Karpas-422 (cell line): ENCODE measurements at places on chromosomes 4 and X. TPM values are rescaled to one million over a fixed set of nuclear protein-coding genes. Genes with fewer than 3 reads are reported as not detected.

GRCh38 chrX:46649421-46650260, 76.1 kb downstream of the CHST7 start:
- no peak overlapping the region for H3K27ac ChIP-seq
- H3K4me3 ChIP-seq = no peak overlapping the region
- H3K4me1 ChIP-seq = no peaks in the 10 kb centered on the region
- no peak for DNase-seq

CT45A1 gene
- not detected in 2 replicates for total RNA-seq

- no peak for DNase-seq
- H3K4me1 ChIP-seq = no peaks in the 10 kb centered on the region
- no peaks in the 10 kb centered on the region for H3K27me3 ChIP-seq
- no peak overlapping the region for H3K4me3 ChIP-seq
- no peak overlapping the region for H3K27ac ChIP-seq
These were observed 346.1 kb downstream of the GRXCR1 start for GRCh38 chr4:43238585-43238984.

S100P gene
- not detected in 2 replicates for total RNA-seq

SMAD1 gene
- not detected in 2 replicates for total RNA-seq

CBLL2 gene
- not detected in 2 replicates for total RNA-seq

GRCh38 chrX:138756234-138756633, 44.7 kb upstream of the FGF13 start:
- no peaks in the 10 kb centered on the region for H3K36me3 ChIP-seq
- H3K4me1 ChIP-seq = no peaks in the 10 kb centered on the region
- H3K27ac ChIP-seq = no peak overlapping the region
- H3K27me3 ChIP-seq = no peaks in the 10 kb centered on the region

DNA sequence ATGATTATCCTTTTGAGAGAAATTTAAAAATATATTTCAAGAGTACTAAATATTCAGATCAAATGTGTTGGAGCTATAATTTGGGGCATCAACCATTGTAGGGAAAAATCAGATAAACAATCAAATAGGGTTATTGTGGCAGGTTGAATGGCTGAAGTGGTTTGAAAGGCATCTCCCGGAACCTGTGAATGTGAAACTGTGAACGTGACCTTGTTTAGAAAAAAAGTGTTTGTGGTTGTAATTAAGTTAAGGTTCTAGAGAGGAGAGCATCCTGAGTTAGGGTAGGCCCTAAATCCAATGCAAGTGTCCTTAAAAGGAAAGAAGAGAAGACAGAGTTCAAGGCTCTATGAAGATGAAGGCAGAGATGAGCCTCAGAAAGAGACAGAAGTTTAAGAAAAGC, 37.4 kb downstream of the ADGRA3 start:
- H3K36me3 ChIP-seq = no peaks in the 10 kb centered on the region
- H3K27ac ChIP-seq = no peak overlapping the region
- no peaks in the 10 kb centered on the region for H3K4me1 ChIP-seq

DNA sequence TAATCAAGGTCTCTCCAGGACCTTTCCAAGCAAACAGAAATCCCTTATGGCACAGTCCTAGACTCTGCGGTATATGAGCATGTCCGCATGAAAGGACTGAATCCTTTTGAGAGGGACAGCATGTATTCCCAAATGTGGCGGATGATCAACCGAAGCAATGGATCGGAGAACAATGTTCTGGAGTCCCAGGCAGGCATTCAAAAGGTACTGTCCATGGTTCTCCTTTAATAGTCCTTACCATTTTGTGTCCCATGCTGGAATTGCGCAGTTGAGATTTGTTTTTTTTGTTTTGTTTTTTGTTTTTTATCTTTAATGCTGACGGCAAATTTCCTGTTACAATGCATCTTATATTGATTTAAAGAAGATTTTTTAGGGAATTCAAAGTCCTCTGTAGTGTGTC, 313.3 kb upstream of the ATOH1 start:
- H3K36me3 ChIP-seq = no peaks in the 10 kb centered on the region
- H3K27me3 ChIP-seq = no peaks in the 10 kb centered on the region
- H3K27ac ChIP-seq = no peak overlapping the region
- no peak overlapping the region for H3K4me3 ChIP-seq
- DNase-seq = no peak
- no peaks in the 10 kb centered on the region for H3K4me1 ChIP-seq

DNA sequence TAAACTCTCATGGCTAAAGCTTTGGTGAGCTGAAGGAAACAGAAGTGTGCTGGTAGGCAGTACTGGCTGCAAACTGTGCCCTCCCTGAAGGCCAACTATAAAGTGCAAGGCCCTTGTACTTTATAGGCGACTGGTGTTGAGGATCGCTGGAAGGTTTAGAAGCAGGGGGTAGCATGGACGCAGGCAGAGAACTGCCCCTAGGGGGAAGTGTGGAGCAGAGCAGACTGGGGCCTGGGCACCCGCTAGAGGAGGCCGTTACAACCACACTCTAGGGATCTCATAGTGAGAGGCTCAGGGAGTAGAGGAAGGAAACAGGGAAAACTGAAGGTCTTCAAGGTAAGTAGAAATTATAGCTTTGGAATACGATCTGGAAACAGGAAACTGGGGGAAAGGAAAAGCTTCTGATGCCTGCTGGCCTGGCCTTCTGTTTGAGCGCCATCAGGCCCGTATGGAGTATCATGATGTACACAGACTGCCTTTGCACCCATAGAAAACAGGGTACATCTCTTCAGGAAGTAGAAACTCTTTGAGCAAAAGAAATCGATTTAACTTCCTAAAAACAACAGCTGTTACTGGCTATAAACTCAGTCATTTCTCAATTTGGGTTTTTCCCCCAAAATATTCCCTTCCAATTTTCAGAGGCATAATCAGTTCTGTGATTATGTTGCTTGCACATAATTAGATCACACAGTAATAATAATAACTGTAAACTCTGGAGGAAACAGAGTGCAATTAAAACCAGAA, 23.9 kb upstream of the TMSB4X start:
- H3K27ac ChIP-seq = peak overlapping the region; percentile 86
- peak; percentile 93 for DNase-seq
- no peaks in the 10 kb centered on the region for H3K27me3 ChIP-seq
- peak overlapping the region; percentile 30; the same call in 1 of the 2 replicates for H3K4me3 ChIP-seq
- no peaks in the 10 kb centered on the region for H3K36me3 ChIP-seq
- H3K4me1 ChIP-seq = peaks cover 62% of the 10 kb centered on the region

DNA sequence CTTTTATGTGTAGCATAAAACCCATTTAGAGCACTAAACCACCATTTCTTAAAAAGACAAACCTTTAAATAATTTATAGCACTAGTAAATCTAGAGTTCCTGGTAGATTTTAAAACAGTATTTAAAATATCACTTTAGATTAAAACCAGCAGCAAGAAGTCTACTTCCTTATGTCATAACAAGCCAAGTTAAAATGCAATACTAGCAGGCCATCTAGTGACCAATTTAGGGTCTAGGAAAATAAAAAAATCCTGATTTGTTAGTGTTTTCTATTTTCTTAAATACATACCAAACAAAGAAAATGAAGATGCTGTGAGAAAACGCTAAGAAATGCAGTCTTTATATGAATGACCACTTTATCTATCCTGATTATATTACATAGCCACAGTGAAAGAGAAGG, 53.9 kb downstream of the PAPSS1 start:
- H3K27me3 ChIP-seq = no peaks in the 10 kb centered on the region
- no peaks in the 10 kb centered on the region for H3K4me1 ChIP-seq
- H3K36me3 ChIP-seq = peaks cover 10% of the 10 kb centered on the region; the same call in 1 of the 2 replicates
- no peak overlapping the region for H3K4me3 ChIP-seq
- DNase-seq = peak; percentile 59
- H3K27ac ChIP-seq = no peak overlapping the region

- no peaks in the 10 kb centered on the region for H3K36me3 ChIP-seq
- no peaks in the 10 kb centered on the region for H3K27me3 ChIP-seq
- H3K4me3 ChIP-seq = no peak overlapping the region
- no peak for DNase-seq
- H3K27ac ChIP-seq = no peak overlapping the region
- no peaks in the 10 kb centered on the region for H3K4me1 ChIP-seq
These were observed 487.9 kb downstream of the C4orf33 start for GRCh38 chr4:129583868-129584267.

DNA sequence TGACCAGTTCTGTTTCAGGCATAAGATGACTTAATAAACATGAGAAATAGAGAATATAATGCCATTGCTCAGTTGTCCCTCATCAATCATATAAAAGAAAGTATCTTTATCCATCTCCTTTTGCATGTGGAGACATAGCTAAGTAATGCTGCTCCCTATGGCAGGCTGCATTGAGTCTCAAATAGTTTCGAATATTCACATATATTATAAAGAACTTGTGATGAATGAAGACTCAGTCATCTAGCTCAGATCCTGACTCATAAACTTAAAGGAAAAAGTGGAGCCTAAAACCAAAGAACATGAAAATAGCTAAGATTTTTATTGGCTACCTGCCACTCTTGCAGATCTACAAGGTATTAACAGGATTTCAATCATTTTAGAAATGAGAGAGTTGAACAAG, 11.7 kb upstream of the TLL1 start:
- no peaks in the 10 kb centered on the region for H3K36me3 ChIP-seq
- H3K4me3 ChIP-seq = no peak overlapping the region
- H3K4me1 ChIP-seq = no peaks in the 10 kb centered on the region

DNA sequence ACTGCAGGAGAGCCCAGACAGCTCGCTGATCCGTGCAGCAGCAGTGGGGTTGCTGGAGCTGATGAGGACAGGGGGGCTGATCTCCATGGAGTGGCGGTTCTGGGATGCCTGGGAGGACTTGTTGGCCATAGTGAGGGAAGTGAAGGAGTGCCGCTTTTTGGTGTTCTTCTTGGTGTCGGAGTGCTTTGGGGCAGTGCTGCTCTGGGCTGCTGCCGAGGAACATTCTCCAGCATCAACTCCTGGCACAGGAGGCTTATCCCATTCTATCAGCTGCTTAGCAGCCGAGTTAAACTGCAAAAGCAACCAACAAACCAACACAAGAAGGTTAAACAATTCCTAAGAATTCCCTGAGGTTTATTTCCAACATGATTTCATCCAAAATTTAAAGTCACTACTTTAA, 126.3 kb upstream of the CBR4 start:
- H3K4me3 ChIP-seq = no peak overlapping the region
- no peaks in the 10 kb centered on the region for H3K27me3 ChIP-seq
- H3K36me3 ChIP-seq = no peaks in the 10 kb centered on the region
- no peaks in the 10 kb centered on the region for H3K4me1 ChIP-seq
- no peak for DNase-seq

PARM1 gene
- total RNA-seq = 37.6 and 65.0 TPM in 2 replicates

DNA sequence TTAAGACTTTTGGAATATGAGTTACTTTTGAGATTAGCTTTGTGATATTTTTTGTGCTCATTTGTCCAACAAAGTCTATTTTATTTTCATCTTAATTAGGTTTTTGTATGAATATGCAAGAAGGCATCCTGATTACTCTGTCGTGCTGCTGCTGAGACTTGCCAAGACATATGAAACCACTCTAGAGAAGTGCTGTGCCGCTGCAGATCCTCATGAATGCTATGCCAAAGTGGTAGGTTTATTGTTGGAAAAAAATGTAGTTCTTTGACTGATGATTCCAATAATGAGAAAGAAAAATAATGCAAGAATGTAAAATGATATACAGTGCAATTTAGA, 10.8 kb downstream of the ALB start:
- no peaks in the 10 kb centered on the region for H3K27me3 ChIP-seq
- no peaks in the 10 kb centered on the region for H3K36me3 ChIP-seq
- no peaks in the 10 kb centered on the region for H3K4me1 ChIP-seq
- DNase-seq = no peak
- no peak overlapping the region for H3K27ac ChIP-seq
- H3K4me3 ChIP-seq = no peak overlapping the region

- no peaks in the 10 kb centered on the region for H3K27me3 ChIP-seq
- no peak overlapping the region for H3K4me3 ChIP-seq
- no peaks in the 10 kb centered on the region for H3K4me1 ChIP-seq
- H3K27ac ChIP-seq = no peak overlapping the region
These were observed 134.1 kb upstream of the SCML1 start for GRCh38 chrX:17603196-17603595.

ALAS2 gene
- total RNA-seq = not detected in 2 replicates

GRCh38 chrX:30900227-30900626, 11.2 kb upstream of the TAB3 start:
- H3K4me1 ChIP-seq = no peaks in the 10 kb centered on the region
- no peaks in the 10 kb centered on the region for H3K36me3 ChIP-seq
- H3K27ac ChIP-seq = no peak overlapping the region
- H3K27me3 ChIP-seq = no peaks in the 10 kb centered on the region

DNA sequence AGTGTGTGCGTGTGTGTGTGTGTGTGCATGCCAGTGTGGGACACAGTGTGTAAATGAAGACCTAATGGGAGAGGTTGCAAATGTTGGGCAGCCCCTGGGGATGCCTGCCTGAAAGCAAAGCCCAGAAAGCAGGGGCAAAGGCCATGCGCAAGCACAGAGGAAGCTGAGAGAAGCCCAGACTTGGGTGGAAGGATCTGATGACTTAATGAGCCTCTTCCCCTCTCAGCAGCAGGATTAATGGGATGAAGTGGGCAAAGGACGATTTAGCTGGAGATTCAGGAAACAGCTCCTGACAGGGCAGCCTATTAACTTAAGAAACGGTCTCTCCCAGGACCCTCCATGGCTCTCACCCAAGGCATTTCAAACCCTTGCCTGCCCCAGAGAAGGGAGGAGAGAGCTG, 107.3 kb downstream of the EFNB1 start:
- H3K36me3 ChIP-seq = no peaks in the 10 kb centered on the region
- H3K4me3 ChIP-seq = no peak overlapping the region
- H3K27me3 ChIP-seq = no peaks in the 10 kb centered on the region
- H3K4me1 ChIP-seq = no peaks in the 10 kb centered on the region
- no peak for DNase-seq

DNA sequence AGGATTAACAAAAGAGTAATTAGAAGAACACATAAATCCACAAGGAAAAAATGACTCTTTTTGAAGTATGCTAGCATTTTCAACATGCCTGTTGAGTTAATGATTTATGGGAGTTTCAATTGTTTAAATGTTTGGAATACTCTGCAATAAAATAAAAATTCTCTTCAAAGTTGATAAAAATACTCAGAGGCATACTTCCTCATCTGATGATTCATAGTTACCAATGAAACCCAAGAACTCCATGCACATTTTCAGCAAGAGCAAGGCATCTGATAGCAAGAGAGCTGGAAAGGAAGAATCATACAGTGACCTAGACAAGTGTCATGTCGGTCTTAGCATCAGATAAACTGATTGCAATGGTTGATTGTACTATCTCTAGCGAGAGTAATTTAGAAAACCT, 443.7 kb upstream of the ATOH1 start:
- H3K27me3 ChIP-seq = no peaks in the 10 kb centered on the region
- H3K4me3 ChIP-seq = no peak overlapping the region
- no peak overlapping the region for H3K27ac ChIP-seq
- DNase-seq = no peak
- no peaks in the 10 kb centered on the region for H3K36me3 ChIP-seq
- no peaks in the 10 kb centered on the region for H3K4me1 ChIP-seq

GPR82 gene
- total RNA-seq = 0.07 TPM in 1 of 2 replicates, not detected in the other

UCP1 gene
- not detected in 2 replicates for total RNA-seq

DNA sequence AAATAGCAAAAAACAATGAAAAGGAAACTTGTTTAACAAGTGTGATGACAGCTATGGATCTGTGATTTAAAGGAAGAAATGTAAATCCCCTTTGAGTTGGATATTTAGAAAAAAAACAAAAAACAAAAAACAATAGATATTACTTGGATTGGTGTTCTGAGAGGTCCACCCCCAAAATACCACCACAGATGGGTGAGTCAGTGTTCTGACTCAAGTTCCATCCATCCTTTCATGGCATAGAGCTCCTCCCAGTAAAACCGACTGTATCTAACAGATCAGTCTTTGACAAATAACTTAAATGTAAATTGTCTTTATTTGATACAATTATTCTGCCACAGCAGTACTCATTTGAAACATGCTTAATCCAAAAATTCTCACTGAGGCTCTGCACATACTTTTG, 27.4 kb downstream of the TMPRSS11B start:
- no peaks in the 10 kb centered on the region for H3K36me3 ChIP-seq
- no peak for DNase-seq
- H3K4me3 ChIP-seq = no peak overlapping the region

CRMP1 gene
- total RNA-seq = 0.40 and 0.48 TPM in 2 replicates

TMEM271 gene
- total RNA-seq = not detected in 2 replicates
